ENCODE measurements at places on chromosomes 5 and 9.

- DNase-seq = no peak
These were observed 502.8 kb downstream of the NTRK2 start for GRCh38 chr9:85172001-85172978.

GRCh38 chr9:125896404-125896803 is 149.2 kb downstream of the PBX3 start:
- DNase-seq = no peak

DNA sequence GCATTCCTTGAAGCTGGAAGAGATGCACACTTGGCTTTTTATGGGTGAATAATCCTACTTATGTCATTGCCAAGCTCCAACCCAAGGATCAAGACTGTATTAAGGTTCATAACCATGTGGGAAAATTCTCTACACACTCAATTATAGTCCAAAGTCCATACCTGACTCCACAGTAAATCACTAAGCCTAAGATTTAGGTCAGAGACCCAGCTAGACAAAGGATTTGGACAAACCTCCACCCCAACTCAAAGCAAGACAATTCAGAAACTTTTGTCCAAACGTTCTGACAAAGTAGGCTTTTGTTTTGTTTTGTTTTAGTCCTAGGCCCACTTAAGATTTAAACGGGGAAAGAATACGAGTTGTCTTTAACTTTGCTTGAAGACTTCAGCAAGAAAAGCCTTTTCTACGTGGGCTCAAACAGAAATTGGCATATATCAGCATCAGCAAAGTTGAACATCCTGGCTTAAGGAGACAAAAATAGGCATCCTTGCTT is 1.7 kb downstream of the MEGF9 start:
- no peak for DNase-seq

DNA sequence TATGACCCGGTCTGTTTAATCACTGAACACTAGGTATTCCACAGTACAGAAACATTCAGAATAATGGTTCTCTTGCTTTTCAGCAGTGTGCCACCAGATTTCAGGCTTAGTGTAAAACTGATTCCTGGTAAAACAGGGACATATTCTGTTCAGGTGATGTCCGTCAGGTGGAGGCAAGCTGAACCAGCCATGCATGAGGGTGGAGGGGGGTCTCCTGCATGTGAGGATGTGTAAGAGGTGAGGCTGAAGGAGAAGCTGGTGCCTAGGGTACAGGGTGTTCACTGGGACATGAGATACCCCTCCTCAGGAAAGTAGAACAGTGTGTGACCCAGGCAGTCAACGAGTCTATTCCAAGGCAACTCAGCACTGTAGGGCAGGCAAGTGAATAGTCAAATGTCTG is 563.9 kb downstream of the BNC2 start:
- DNase-seq = no peak

- no peak for DNase-seq
These were observed 28.2 kb downstream of the MTAP start for GRCh38 chr9:21830589-21830988.

DNA sequence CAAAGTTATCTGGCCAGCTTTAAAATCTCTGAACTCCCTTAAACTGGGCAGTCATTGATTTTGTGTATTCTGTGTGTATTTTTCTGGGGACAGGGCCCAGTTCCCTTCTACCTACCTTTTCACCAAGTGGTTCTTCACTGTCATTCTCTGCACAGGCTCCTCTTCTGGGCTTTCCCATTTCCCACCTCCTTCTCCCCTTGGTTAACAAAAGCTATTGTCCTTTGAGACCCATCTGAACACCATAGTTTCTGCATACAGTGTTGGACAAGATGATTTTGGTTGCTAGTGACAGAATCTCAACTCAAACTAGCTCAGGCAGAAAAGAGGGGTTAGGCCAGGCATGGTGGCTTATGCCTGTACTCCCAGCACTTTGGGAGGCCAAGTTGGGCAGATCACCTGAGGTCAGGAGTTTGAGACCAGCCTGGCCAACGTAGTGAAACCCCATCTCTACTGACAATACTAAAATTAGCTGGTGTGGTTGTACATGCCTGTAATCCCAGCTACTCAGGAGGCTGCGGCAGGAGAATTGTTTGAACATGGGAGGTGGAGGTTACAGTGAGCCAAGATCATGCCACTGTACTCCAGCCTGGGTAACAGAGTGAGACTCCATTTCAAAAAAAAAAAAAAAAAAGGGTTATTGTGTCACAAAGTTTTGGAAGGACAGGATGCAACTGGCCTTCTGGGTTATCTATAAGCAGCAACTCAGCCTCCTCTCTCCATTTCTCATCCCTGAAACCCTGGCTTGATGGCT is 31.0 kb upstream of the ANKRD34B start:
- no peak for DNase-seq

GRCh38 chr9:110133608-110134210 is 74.2 kb downstream of the C9orf152 start:
- DNase-seq = no peak

GRCh38 chr5:98121036-98121936 is 652.2 kb upstream of the RGMB start:
- no peak for DNase-seq

DNA sequence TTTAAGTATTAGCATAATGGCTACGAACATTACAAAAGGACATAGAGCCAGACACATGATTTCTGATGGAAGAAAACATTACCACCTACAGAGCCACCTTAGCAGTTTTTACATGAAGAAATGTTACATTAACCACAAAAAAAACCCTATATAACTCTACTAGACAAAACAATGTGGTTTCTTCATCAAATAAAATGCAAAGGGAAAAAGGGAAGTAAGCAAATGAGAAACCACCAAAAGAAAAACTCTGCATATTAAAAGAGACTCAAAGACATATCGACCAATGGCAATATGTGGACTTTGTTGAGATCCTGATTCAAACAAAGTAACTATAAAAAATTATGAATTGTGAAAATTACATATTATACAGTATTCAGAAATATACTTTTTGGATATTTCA is 132.7 kb downstream of the TSSK1B start:
- DNase-seq = no peak

DNA sequence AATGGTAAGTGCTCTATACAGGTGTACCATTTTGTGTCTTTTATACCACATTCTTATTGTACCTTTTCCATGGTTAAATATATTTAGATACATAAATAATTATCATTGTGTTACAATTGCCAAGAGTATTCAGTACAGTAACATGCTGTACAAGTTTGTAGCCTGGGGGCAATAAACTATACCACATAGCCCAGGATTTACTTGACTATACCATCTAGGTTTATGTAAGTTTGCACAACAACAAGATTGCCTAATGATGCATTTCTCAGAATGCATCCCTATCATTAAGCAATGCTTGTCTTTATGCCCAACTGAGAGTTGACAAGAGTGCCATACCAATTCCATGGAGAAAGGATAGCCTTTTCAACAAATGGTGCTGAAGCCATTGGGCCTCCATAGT is 136.7 kb upstream of the PJA2 start:
- no peak for DNase-seq

GRCh38 chr5:154756009-154756867 is 1.1 kb downstream of the LARP1 start:
- DNase-seq = peak; percentile 49

- DNase-seq = no peak
These were observed 260.8 kb downstream of the PLK2 start for GRCh38 chr5:58199087-58199486.

DNA sequence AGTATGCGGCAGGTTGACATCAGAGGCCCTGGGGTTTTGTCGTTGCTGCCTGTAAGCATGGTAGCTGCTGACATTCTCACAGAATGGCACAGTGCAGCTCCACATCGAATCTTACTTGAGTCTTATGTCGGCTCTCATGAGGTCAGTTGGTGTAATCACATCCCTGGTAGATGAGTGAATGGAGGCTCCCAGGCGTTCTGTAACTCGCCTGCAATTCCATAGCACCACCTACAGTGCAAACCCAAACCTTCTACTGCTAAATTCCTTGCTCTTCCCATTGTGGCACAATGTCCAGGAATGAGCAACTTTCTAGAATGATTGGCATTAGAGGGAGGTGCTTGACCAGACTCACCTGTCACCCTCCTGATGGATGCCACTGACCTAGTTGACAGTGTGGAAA is 578.4 kb downstream of the CCDC171 start:
- no peak for DNase-seq

DNA sequence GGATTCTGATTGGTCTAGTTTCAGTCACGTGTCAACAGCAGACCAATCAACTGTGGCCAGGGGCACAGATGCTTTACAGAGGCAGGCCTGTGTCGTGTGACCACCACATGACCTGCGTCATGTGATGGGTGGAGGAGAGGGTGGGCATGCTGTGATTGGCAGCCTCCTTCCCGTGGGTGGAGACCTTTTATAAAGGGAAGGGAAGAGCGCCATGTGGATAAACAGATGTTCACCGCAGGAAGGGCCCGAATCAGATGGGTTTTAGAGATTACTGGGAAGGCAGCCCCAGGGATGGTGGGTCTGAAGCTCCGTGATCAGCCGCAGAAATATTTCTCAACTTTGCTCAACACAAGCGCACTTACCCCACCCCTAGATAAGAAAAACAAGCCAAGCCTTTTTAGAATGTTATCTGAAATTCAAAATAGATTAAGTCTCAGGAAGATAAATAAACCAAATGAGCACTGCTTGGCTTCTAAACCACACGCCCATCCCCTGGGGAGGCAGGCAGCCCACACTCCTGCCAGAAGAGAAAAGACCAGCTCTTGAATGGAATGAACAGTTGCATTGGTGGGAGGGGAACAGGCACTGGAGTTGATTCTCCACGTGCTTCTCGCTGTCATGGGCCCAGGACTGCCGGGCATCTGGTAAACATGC is 43.6 kb downstream of the ROPN1L start:
- DNase-seq = peak; percentile 97

GRCh38 chr9:96513622-96514021 is 63.7 kb downstream of the HABP4 start:
- DNase-seq = no peak

GRCh38 chr5:82290908-82291307 is 12.8 kb upstream of the RPS23 start:
- no peak for DNase-seq

- no peak for DNase-seq
These were observed 274.3 kb upstream of the TRPC7 start for GRCh38 chr5:136639616-136640015.

DNA sequence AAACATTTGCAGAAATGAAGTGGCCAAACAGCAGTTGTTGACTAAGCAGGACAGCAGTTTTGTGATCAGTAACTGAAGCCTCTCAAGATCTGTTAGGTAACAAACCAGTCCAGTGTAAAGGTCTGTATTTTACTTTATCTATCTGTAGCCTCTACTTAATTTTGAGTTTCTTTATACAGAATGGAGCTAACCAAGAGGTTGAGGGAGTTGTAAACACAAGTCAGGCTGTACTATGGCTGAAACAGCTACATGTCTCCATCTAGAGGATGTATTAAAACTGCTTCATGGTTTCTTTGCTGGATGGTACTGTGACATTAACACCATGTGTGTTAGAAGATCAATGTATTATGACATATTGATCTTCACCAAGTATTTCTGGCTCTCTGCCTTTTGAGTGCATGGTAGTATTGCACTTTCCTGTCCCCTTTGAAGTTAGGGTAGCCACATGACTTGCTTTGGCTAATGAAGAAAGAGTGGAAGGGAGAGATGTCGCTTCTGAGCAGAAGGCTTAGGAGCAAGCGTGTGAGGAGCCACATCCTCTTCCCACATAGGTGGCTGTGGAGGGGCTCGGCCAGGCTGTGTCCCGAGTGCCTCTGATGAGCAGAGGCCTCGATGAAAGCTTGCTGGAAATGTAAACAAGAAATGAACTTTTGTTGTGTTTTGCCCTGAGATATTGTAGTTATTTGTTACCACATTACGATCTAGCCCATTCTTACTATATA is 105.6 kb upstream of the PCA3 start:
- no peak for DNase-seq

- peak; percentile 26 for DNase-seq
These were observed 17.6 kb upstream of the SETX start for GRCh38 chr9:132372177-132373095.

- DNase-seq = no peak
These were observed 17.9 kb downstream of the ANXA6 start for GRCh38 chr5:151139646-151140045.

DNA sequence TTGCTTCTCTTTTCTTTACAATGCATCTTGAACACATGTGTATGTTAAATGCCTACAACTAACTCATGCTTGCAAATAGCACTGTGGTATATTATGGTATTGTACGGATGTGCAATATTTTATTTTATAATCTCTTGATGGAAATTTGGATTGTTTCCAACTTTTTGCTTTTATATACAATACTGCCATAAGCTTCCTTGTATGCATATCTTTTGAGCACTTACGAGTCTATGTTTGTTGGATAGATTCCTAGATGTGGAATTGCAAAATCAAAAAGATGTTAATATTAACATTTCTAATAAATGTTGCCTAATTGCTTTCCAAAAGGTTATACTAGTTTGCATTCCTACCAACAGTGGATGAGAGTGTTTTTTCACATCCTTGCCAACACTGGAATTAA is 3.4 kb upstream of the GALNT12 start:
- DNase-seq = no peak

DNA sequence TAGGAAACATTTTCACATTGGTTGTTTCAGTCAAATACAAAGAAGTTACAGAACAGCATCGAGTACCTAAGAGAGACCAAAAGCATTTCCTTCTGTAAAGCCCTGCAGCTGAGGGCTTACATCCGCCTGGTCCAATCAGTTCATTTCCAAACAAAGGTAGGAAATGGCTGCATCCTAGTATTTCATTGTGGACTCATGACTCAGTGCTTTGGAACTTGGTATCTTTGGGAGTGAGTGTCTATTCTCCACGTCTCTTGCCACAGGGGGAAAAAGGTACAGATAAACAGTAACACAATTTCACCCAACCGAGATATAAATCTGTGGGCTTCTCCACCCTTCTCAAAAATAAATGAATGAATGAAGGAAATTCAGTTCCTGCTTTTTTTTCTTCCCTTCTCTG is 75.4 kb downstream of the NFIB start:
- no peak for DNase-seq

GRCh38 chr5:94362857-94363256 is 255.5 kb downstream of the KIAA0825 start:
- DNase-seq = no peak

DNA sequence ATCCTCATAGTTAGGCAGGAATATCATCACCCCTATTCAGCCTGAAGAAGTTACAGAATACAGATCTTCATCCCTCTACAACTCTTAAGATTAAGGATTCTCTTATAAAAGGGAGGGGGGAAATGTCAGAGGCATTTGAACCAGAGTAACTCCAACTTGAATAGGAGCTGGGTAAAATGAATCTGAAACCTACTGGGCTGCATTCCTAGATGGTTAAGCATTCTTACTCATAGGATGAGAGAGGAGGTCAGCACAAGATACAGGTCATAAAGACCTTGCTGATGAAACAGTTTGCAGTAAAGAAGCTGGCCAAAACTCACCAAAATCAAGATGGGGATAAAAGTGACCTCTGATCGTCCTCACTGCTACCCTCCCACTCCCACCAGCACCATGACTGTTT is 14.4 kb downstream of the FREM1 start:
- no peak for DNase-seq

DNA sequence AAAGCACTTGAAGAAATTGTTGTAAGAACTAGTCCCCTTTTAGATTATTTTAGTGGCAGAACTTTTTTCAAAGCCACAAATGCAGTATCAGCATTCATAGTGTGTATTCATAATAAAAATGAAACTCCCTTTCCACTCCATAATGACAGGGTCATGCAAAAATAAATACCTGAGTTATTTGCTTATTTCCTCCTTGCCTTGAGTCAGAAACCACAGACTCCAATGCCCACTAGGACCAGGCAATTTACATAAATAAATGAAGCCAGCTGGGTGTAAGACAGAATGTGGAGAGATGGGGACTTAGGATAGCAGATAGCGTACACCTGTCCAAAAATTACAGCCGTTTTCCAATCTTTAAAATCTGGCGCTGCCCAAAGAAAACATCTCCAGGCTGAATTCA is 417.8 kb downstream of the TMEM161B start:
- no peak for DNase-seq
